Inflammatory macrophage treated with lipopolysaccharide for 4 hours (primary cell): ENCODE measurements at places on chromosomes 2 and 18.

DNA sequence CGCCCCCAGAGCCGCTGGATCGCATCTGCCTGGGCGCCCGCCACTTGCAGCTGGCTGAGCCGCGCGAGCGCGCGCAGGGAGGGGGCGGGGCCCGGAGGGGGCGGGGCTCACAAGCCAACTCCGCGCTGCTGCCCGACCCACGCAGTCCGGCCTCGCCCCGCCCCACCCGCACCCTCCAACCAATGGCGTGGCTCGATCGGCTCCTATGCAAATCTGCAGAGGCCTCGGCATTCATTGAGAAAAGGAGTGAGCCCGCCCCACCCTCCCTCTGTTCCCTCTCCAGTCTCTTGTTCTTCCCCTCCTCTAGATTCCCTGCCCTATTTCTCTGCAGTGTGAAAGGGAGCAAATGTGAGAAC is at the start of gene ALK:
Gene ALK (minus strand): TSS at position 27 of the 356 bp plus-strand sequence. CDS start 927 bp downstream, outside the sequence.
- DNase-seq, result peak; percentile 51

DNA sequence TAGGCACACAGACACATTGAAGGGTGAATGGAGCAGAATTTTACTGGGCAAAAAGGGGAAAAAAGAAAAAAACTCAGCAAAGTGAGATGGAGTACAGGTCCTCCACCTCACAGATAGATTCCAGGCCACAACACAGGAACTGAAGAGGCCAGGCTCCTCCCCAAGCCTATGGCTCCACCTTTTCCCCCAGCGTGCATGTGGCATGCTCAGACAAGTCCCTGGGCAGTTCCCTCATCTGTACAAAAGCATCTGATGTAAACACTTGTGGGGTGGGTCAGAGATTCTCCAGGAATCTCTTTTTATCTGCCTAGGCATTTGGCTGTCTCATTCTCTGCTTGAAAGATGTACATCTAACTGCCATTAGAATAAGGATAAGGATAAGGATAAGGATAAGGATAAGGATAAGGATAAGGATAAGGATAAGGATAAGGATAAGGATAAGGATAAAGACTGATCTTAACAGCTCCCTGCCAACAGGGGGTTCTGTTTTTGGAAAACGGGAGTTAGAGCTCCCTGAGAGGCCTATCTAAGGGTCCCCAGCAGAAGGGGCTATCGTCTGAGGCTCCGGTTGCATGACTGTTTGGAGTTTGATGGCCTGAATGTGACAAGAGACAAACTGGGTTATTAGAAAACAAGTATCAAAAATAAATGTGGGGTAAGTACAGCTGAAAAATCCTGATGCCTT is 17.2 kb upstream of the ASXL3 start:
- no peak for DNase-seq

DNA sequence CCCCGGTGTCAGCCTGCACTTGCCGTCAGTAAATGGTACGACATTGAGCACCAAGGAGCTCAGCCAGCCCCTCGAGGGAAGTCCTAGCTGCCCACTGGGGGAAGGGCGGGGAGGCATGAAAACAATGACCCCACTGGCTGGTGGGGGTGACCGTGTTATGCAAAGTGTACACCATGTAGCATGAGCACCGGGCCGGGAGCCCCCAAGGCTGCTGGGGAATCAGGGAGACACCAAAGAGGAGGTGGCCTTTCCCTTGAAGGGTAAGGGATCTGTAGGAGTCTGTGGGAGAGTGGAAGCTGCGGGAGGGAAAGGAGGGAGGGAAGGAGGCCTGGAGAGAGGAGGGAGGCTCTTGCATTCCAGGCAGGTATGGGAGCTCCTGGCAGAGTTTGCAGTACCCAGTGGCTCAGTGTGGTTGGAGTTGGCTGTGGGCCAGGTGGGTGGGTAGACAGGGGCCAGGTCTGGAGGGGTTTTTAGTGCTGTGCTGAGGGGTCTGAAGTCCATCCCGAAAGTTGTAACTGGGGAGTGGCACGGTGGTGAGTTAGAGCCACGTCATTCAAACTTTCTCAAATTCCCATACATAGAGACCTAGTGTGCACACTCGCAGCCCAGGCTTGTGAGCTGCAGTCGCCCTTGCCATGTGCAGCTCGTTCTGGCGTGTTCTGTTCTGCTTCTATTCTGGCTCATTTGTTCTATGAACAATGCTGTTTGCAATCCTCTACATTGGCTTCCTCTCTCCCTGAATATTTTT is 22.4 kb downstream of the RRM2 start:
- no peak for DNase-seq

DNA sequence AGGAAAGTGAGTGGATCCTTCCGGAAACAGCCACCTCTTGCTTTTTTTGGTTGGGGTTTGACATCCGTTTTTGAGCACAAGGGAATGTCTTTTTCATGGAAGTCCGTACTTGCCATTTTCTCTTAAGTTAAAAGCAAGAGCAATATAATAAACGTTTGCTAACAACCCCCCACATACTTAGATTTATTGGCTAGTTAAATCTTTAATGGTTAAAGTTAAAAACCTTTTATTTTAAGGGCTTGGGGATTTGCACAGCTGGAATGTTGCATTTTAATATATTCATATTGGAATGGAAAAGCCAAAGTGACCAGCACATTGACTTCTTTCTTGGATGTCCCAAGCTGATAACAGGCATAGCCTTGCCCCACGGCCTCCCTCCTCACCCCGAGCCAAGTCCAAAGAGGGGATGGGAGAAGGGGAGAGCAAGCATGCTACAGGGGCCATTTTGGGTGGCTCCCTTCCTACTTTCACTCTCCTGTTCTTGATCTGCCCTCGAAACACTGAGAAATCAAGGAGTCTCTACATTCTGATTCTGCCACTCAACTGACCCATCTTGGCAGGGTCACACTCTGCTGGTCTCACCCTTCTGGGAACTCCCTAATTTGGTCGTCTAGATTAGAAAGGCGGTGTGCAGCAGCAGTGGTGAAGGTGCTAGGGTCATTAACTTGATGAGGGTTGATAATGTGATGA is 48.1 kb upstream of the PKDCC start:
- no peak for DNase-seq

GRCh38 chr18:79849328-79850207 is 51.8 kb downstream of the KCNG2 start:
- no peak for DNase-seq

- peak; percentile 11 for DNase-seq
These were observed 6.2 kb upstream of the TSPYL6 start for GRCh38 chr2:54262015-54262765.

- DNase-seq, result no peak
These were observed 5.1 kb upstream of the COLEC12 start for GRCh38 chr18:505483-506122.

GRCh38 chr2:195318440-195319111 is 338.4 kb upstream of the SLC39A10 start:
- peak; percentile 42 for DNase-seq

- no peak for DNase-seq
These were observed 114.8 kb downstream of the GAREM1 start for GRCh38 chr18:32355896-32356295.

- no peak for DNase-seq
These were observed 1.3 kb downstream of the ERICH2 start for GRCh38 chr2:170771421-170771937.

DNA sequence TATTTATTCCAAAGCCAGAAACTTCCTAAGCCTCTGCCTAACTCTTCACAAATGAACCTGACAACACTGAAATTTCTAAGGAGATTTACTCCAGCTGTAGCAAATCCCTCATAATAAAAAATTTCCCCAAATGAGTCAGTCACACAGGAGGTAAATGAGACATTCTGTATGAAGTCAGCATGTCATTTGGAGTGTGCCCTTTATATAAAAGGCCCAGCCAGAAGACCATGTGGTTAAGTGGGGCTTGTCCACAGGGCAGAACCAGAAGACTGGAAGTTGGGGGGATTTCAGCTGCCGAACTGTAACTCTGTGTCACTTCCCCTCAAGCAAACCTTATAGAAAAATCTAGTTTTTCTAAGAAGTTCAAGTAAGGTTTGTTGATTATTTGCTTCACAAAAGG is 30.2 kb downstream of the NRP2 start:
- peak; percentile 94 for DNase-seq

DNA sequence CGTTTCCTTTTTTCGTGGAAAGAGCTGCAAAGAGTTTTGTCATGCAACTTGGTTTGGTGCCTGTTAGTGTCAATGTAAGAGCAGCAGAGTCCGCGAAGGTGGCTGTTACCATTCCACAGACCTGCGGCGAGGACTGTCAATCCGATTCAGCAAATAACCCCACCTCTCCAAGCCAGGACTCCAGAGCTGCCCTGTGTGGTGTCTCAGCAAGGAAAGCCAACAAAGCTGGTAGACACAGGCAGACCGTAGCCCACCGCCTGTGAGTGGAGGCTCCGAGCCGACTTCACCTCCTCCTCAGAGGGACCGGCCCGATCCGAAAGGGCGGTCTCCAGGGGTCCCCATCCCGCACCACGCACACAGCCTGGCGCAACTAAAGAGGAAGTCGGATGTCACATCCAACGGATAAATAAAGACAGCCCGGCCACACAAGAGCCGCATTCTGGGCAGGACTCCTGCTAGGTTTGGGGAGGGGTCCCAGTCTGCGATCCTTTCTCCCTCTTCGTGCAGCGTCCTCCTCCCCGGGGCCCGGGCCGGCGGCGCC is 819 bp downstream of the ANKRD44 start:
- peak; percentile 38 for DNase-seq

DNA sequence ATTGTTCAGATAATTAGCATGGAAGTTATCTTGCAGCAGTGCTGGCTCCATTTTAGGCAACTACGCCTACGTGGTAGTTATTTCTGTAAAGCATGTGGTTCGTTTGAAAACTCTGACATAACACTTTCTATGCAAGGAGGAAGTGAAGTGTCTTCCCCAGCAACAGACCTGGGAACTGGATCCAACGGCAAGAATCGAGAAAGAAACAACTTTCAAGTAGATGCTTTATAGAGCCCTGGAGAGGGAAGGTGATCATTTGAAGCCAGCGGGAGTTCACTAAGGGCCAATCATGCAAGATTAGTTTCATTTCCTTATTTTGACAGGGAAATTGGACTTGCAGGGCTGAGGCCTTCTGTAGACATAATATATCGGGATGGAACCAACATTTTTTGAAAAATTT is 218.3 kb downstream of the ACKR3 start:
- peak; percentile 91 for DNase-seq

DNA sequence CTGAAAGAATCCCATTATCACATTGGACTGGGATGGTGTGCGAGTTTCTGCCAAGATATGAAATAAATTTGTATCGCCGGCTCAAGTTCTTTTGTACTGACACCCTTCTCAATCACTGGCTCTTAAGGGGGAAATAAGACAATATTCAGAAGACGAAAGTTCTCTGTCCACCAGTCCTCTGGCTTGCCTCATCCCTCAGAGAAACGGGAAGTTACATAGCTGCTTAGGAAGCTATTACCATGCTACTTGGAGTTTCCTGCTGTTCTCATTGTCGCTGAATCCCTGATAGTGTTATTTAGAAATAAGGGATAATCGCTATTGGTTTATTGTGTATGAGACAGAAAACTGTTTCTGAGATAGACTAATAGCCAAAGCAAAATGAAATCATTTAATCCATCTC is 205.0 kb upstream of the ZNF521 start:
- peak; percentile 85 for DNase-seq

DNA sequence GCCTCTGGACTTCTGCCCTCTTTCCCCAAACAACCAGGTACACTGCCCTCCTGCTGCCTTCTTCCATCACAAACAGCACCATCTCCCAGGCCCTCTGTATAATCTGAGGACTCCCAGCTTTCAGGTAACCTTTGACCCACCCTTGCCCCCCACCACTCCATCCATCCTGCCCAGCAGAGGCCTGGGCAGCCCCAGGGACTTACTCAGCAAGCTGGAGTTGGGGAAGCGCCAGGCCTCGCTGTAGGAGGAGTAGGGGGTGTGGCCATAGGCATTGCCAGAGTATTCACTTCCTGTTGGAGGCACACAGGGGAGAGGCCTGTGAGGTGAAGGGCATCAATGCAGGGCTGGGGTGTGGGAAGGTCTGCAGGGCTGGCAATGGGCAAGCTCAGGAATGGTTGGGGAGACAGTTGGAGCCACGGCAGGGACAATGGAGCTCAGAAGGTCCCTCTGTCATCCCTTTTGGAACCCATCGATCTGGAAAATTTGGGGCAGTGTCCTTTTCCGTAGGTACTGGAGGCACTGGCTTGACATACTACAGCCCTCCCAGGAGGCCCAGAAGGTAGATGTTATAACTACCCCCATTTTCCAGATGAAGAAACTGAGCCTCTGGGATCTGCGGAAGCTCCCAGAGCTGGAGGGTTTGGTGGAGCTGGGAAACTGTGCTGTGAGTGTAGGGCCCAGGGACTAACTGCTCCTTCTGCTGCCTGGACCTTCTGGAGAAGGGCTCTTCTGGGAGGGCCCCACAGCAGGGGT is 46.3 kb downstream of the PSD4 start:
- peak; percentile 88 for DNase-seq

DNA sequence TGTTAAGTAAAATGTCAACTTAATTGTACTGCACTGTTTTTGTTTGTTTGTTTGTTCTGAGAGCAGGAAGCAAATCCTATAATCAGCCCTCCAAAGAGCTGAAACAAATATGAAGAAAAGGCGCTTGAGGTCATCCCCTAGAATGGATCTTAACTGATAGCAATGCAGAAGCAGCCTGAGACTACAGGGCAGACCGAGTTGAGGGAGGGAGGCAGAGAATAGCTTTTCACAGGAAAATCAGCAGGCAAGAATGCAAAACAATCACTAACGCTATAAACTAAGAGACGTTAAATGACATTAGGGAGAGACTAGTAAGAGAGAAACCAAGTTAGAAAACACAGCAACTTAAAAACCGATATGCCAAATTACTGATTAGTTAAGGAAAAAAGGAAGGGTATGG is 37.2 kb downstream of the GALNT1 start:
- DNase-seq, result no peak

GRCh38 chr2:156892467-156893281 is 364.8 kb upstream of the GALNT5 start:
- no peak for DNase-seq

- no peak for DNase-seq
These were observed 236.9 kb upstream of the RAB6C start for GRCh38 chr2:129742415-129743180.

GRCh38 chr2:150100336-150100735 is 387.1 kb downstream of the RND3 start:
- no peak for DNase-seq

DNA sequence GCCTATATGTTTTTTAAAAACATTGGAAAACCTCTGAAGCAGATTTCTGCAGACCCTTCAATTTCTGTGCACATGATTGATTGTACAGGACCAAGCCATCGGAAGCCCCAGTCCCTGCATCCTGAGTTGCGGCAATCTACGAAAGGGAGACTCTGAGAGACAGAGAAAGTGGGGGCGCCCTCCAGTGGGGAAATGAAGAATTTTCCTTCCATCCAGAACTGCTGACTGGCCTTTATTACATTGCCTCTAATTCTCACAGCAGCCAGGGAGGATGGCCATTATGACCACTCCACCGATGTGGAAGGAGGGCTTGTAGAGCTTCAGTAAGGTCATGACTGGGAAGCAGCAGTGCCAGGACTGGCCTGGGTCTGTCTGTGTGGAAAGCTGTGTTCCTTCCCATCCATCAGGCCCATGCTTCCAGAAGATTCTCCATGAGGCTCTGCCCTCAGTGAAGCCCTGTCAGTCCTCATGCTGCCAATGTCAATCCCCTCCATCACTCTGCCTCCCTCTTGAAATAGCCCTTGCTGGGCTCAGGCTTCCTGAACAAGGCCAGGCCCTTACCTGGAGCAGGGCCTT is 20.0 kb upstream of the RESP18 start:
- peak; percentile 72 for DNase-seq
